ENCODE measurements at places on chromosomes 5 and 9.

DNA sequence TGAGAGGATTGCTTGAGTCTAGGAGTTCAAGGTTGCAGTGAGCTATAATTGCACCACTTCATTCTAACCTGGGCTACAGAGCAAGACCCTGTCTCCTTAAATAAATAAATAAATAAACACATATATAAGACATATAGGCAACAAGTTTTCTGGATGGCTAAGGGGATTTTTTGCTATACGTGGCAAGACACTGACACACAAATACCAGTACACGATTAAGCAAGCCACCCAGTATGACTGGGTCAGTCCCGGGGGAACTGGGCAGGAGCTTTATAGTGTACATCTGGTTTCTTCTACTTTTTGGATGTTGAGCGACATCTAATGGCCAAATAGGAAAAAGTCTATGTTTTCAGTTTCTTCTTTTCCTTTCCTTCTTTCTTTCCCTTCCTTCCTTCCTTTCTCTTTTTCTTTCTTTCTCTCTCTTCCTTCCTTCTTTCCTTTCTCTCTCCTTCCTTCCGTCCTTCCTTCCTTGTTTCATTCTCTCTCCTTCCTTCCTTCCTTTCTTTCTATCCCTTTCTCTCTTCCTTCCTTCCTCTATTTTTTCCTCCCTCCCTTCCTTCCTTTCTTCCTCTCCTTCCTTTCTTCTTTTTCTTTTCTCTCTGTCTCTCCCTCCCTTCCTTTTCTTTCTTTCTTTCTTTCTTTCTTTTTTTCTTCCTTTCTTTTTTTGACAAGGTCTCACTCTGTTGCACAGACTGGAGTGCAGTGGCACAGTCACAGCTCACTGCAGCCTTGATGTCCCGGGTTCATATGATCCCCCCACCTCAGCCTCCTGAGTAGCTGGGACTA is 47.0 kb upstream of the PLIN2 start:
- peak; percentile 32 for DNase-seq

GRCh38 chr9:12141422-12141821 is 551.8 kb upstream of the TYRP1 start:
- no peak for DNase-seq

DNA sequence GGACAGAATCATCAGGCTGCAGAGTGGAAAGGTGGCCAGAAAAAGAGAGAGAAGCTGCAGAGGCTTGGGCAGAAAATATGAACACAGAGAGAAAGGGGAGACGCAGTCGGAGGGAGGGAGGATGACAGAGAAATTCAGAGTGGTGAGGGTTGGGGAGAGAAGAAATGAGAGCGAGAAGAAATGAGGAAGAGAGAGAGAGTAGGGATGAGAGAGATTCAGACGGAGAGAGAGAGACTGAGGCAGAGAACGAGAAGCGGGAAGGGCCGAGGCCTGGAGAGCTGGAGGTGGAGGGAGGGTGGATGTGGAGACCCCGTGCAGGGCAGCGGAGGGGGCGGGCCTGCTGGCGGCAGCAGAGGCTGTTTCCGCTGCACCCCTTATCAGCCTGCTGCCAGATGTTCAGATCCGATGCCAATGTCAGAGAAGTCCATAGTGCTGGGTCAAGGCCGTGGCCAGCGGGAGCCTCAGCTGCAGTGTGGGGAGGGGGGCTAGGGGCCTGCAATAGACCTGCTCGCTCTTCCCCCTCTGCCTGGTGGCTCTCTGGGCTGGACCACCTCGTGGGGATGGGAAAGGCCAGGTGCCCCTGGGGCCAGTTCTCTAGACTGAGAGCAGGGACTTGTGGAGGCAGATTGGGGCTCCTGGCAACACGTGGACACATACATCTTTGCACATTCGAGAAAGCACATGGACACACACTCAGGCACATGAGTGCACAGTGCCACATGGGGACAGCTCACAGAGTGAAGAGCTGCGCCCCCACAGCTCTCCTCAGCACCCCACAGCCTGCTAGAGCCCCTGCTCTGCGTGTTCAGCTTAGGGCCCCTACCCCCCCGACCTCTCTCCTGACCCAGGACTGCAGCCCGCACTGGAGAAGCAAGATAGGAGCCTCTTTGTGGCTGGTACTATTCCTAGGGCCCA is 4.9 kb upstream of the NR5A1 start:
- no peak for DNase-seq

- DNase-seq: no peak
Measured at GRCh38 chr9:92719028-92719647, 45.5 kb downstream of the BICD2 start.

DNA sequence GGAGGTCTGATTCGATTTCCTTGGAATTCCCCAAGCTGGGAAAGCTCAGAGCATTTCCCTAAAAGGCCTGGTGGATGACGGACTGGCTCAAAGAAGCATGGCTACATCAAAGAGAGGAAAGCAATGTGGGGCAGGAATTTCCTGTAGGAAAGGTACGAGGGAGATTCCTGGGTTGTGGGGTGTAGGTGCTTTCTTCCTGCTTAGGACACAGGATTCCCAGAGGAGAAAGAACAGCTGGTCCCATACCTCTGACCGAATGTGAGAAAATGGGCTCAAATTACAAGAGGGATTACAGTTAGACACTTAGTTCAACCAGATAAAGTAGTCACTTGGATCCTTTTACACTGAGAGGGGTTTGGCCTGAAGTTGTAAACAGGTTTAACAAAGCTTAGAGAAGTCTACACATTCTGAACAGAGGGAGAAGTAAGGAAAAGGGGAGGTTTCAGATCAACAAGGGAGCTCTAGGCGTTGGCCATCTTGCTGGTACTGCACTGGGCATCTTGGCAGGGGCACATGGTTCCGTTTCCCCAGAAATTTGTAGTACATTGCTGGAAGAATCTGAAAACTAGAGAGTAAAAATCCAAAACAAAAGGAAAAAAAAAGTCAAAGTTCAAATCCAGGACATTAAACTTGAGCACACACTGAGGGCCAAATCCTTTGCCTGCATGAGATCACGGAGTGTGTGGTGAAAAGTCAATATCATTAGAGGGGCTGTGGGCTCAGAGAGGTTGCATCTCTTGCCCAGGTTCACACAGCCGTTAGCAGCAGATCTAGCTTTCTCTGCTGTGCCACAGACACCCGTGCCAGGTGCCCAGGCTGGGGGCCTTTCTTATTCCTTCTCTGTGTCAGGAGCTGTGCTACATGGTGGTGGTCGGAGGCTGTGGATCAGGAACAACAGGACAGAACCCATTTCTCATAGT is 171.3 kb downstream of the RGS3 start:
- DNase-seq: no peak

Data from activated CD4-positive, alpha-beta T cell treated with anti-CD3 and anti-CD28 coated beads for 4 hours (primary cell).